GM19239 (cell line): ENCODE measurements at places on chromosomes 6 and 20.

DNA sequence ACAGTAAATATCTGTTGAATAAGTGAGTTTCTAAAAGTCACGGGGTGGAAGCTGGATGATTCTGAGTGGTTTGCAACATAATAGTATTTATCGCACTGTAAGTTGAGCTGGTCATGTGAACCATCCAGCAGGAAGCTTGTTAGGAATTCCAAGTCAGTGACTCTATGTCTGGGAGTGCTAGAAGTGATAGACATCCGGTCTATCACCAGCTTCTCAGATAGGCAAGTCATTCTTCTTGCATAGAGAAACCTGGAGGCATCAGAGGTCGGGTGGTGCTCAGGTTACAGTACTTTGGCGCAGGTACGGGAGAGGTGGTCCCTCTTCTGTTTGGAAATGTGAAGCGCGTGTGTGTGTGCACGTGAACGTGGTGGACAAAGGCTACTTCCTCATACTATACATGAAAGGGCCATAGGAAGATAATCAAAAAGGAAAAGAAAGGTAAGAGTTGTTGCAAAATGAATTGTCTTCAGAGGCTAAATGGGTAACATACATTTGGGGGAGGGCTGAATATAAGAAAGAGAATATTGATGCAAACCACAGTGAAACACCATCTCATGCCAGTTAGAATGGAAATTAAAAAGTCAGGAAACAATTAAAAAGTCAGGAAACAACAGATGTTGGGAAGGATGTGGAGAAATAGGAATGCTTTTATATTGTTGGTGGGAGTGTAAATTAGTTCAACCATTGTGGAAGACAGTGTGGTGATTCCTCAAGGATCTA is 299.3 kb upstream of the ZFP64 start:
- DNase-seq: no peak

GRCh38 chr6:163320804-163321203 is 93.7 kb upstream of the QKI start:
- DNase-seq: no peak

GRCh38 chr6:108942556-108943492 is 94.6 kb downstream of the ARMC2 start:
- DNase-seq: no peak

- DNase-seq: no peak
Observed at GRCh38 chr6:30747300-30747687, 2.9 kb upstream of the IER3 start.

DNA sequence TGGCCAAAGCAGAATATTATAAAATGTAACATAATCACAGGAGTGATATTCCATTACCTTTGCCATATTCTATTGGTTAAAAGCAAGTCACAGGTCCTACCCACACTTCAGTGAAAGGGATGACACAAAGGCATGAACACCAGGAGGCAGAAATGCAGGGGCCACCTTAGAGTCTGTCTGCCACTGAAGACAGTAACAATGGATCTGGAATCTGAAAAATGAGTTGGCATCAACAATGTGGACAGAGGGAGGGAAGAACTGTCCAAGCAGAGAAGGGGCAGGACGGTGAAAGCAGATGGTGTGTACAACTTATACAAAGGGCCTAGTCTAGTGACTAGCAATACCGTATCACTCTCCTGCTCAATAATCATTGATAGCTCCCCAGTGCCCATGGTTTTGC is 6.6 kb upstream of the LPIN3 start:
- DNase-seq: no peak

- DNase-seq: no peak
Observed at GRCh38 chr6:167092672-167093339, 30.1 kb upstream of the CCR6 start.

DNA sequence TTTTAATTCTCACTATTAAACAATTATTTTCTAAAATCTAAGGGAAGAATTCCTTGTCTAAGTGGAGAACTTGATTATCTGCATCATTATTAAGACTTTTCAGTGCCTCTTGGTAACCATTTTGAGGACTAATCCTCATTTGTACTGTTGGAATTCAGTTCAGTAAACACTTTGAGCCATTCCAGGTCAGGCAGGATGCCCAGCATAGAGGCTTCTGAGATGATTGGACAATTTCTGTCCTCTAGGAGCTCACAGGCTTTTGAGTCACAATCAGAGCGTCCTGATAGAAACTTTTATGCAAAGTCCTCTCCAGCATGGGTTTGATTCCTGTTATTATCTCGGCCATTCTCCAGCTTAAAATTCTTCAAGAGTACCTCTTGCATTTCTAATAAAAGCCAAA is 1304.6 kb downstream of the EPHA7 start:
- no peak for DNase-seq

- no peak for DNase-seq
Observed at GRCh38 chr6:116446399-116446798, 14.8 kb upstream of the CALHM6 start.

- no peak for DNase-seq
Observed at GRCh38 chr20:32443386-32443974, 85.3 kb downstream of the ASXL1 start.

- DNase-seq: no peak
Observed at GRCh38 chr6:159212525-159213280, 43.5 kb downstream of the FNDC1 start.

GRCh38 chr6:155108070-155108820 is 113.1 kb downstream of the TIAM2 start:
- no peak for DNase-seq

- no peak for DNase-seq
Observed at GRCh38 chr20:41748756-41749582, 130.8 kb upstream of the CHD6 start.

DNA sequence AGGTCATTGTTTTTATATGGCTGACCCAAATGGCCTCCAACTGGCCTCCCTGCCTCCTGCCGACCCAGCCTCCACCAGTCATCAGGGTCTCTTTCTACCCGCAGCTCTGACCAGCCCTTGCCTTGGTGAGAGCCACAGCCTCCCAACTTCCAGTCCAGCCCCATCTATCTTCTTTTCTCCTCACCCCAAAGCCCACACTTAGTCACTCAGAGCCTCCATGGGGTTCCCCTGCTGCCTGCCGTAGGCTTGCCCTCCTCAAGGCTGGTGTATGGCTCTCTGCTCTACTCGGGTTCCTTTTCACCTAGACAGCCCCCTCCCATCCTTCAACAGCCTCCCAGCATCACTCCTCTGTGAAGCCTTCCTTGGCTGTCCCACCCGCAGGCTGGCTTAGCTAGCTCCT is 18.2 kb downstream of the TCF15 start:
- no peak for DNase-seq

- DNase-seq: no peak
Observed at GRCh38 chr6:36350681-36351571, 14.2 kb upstream of the BNIP5 start.

- no peak for DNase-seq
Observed at GRCh38 chr20:39661833-39662232, 699.7 kb downstream of the DHX35 start.

GRCh38 chr20:17556837-17557674 is 12.8 kb upstream of the DSTN start:
- no peak for DNase-seq

DNA sequence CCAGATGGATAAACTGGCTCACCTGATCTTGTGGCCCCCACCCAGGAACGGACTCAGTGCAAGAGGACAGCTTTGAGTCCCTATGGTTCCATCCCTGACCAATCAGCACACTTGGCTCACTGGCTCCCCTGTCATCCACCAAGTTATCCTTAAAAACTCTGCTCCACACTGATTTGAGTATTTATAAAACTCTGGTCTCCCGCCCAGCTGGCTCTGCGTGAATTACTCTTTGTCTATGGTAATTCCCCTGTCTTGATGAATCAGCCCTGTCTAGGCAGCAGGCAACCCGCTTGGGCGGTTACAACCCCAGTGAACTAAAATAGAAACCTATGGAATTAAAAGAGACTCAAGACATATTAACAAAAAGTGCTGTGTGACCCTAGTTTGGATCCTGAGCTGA is 38.1 kb upstream of the CD83 start:
- DNase-seq: no peak
